Urinary bladder (tissue), 4 donors: ENCODE measurements at places on chromosomes 11 and 22. TPM values are rescaled to one million over a fixed set of nuclear protein-coding genes. Genes with fewer than 3 reads are reported as not detected.

OR2AG1 gene
- total RNA-seq, result not detected

OR5M3 gene
- not detected for total RNA-seq

GRCh38 chr11:96147906-96148486 is 195.0 kb downstream of the MAML2 start:
- DNase-seq, result no peak

GPHA2 gene
- total RNA-seq, result not detected

MS4A1 gene
- 1.2 TPM for total RNA-seq

GRCh38 chr11:73461335-73461840 is 85.2 kb downstream of the RELT start:
- DNase-seq, result no peak

- no peak for DNase-seq
Measured at GRCh38 chr11:105588001-105588400, 21.9 kb upstream of the GRIA4 start.

CRYBA4 gene
- not detected for total RNA-seq

MS4A4A gene
- total RNA-seq, result 31.9 TPM
